H9 (cell line): ENCODE measurements at places on chromosomes 6 and 20. TPM values are rescaled to one million over a fixed set of nuclear protein-coding genes. Genes with fewer than 3 reads are reported as not detected.

GRCh38 chr6:75931011-75931680, 141.3 kb downstream of the IMPG1 start:
- DNase-seq: no peak

NR2E1 gene
- total RNA-seq: not detected in 2 replicates

DNA sequence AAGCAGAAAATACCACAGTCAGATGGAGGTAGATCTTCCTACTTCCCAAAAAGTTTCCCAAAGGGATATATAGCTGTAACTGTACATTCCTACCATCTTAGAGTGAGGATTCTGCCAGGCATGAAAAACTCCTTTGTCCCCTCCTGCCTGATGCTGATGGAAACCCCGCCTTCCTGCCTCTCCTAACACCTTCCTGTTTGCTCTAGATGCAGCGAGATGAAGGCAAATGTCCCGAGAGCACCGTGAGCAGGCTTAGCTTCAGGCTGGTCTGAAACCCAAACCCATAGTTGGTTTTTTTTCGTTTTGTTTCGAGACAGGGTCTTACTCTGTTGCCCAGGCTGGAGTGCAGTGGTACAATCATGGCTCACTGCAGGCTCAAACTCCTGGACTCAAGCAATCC, 55.6 kb downstream of the MYB start:
- no peak for DNase-seq

DNA sequence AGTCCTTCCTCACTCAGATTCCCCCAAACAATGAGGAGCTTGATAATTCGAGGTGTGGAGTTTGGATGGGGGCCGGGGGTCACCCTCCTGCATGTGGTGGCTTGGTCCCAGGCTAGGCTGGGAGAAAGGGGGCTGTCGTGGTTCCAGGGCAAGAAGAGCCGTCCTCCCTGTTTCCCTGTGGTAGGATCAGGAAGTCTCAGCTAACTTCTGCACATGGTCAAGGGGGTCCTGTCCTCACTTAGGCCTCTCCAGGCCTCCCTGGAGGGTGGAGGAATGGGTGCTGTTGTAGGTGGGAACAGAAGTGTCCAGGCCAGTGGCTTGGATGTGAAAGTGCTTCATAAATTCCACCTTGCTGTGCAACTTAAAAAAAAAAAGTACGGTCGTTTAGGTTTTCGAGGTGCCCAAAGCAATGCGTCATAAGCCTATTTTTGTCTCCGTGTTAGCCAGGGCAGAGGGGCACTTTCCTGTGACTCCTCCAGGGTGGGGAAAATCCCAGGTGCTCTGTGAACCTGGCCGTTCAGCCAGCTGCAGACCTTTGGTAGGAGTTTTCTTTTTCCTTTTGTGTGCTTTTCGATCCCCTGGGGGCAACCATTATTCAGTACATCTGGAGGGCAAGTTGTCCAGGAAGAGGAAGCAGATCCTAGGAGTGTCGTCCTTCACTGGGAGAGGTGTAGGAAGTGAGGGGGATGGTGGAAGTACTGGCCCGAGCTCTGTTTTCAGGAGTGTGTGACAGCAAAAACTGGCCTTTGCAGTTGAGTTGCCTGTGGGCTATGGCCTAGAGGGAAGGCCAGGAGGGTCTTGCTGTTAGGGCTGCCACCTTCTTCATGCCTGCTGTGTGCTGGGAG, 9.6 kb downstream of the IGF2R start:
- no peak for DNase-seq

DNA sequence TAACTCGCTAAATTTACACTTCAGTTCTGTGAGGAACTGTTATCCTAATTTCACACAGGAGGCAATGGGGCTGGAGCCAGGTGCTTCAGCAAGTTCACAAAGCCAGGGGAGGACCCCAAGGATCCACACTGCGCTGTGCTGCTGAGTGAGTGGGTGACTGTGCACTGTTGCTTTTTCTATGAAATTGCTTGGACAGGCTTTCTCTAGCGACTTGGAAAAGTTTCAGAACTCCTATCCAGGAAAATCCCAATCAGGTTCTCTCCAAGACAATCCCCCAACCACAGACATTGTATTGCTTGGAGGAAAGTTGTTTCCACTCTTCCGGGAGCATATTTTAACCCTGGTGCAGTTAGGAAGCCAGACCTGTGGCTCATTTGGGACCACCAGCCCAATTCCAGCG, 175.9 kb upstream of the CST7 start:
- DNase-seq: no peak

DNA sequence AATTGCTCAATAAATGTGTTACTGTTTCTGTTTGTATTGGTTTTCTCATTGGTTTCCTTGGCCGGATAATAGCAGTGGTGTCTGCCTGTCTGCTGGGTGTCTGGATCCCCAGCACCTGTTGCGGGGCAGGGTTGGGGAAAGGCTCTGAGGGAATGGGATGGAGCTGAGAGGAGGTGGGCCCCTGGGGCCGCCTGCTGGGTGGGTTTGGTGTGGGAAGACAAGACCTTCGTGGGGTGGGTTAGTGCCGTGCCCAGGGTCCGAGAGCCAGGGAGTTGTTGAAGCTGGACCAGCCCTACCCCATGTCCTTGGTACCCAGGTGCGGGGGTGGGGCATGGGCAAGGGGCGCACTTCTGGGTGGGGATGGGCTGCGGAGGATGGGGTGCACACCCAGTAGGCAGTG, 4.0 kb downstream of the SS18L1 start:
- no peak for DNase-seq

- no peak for DNase-seq
Observed at GRCh38 chr6:149924933-149925252, 2.0 kb upstream of the RAET1G start.

GRCh38 chr6:3449750-3450305, 7.0 kb downstream of the SLC22A23 start:
- no peak for DNase-seq

- DNase-seq: no peak
Observed at GRCh38 chr20:57805747-57806146, 95.9 kb upstream of the PMEPA1 start.

DNA sequence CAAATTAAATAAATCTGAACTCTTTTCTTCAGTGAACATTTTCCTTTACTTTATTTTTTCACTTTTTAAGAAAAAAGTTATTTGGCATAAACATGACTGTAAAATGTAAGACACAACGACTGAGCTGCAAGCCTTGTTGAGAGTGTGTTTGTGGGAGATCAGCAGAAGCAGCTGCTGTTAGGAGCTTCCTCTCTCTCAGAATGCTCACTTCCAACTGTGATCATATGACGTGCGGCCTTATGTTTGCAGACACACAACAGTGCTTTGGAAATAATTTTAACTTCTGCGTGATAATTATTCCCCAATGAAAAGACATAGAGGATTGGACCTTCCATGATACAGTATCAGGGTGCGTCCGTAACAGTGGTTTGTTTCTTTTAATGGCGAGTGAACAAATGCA, 104.0 kb downstream of the ARHGAP18 start:
- DNase-seq: no peak

GRCh38 chr20:21393816-21394519, 3.4 kb downstream of the NKX2-4 start:
- no peak for DNase-seq

LPA gene
- 0.13 and 0.15 TPM in 2 replicates for total RNA-seq

- no peak for DNase-seq
Observed at GRCh38 chr6:46380152-46380807, 111.0 kb downstream of the RCAN2 start.

DNA sequence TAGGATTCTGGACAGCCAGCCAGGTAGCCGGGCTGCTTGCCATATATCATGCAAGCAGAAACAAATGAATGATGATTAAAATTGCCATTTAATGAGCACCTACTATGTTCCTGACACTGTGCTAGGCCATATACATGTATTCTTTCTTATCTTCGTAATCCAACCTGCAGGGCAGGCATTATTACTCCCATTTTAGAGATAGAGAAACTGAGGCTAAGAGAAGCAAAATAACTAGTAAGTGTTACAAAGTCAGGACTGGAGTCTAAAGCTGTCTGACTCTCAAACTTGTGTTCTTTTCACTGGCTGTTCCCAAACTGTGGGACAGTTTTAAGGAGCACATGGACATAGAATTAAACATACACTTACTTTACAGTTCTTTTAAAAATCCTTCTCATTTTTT, 2.0 kb downstream of the CD40 start:
- DNase-seq: no peak

DNA sequence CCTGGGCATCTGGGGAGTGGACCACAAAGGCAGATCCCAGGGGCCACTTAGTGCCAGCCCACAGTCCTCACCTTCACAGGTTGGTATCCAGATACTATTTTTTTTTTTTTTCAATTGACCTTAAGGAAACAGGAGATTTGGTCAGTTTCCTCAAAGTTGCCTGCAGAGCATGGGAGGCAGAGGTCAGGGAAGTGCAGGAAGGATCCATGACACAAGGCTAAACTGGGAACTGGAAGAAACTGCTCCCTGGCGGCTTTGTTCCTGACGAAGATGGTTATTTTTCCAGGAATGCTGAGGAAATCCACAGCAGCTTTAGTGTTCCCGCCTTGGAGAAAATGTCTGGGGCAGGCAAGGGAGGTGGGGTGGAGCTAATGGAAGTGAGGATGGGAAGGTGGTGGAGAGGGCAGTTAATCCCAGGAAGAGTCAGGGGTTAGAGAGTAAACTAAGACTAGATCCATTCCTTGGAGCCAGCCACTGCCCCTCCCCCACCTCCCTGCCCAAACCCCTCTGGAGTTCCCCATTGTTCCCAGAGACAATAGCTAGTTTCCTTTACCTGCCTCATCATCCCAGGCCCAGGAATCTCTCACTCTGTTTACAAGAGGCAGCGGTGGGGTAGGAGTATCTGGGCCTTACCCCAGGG, 14.3 kb upstream of the MYMX start:
- peak; percentile 85 for DNase-seq

DNA sequence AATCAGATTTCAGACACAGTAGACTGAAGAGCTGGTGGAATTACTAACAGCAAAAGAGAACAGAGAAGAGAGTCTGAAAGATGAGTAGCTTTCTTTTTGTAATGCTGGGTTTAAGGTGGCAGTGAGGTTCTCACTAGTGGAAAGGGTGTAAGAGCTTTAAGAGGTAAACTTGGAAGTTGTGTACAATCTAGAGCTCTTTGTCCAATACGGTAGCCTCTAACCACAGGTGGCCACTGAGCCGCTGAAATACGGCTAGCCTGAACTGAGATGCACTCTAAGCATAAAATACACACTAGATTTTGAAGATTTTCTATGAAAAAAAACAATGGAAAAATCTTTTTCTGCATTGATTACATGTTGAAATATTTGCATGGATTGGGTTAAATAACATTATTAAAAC, 4.0 kb downstream of the ELOVL2 start:
- no peak for DNase-seq

PAX1 gene
- not detected in 2 replicates for total RNA-seq

DNA sequence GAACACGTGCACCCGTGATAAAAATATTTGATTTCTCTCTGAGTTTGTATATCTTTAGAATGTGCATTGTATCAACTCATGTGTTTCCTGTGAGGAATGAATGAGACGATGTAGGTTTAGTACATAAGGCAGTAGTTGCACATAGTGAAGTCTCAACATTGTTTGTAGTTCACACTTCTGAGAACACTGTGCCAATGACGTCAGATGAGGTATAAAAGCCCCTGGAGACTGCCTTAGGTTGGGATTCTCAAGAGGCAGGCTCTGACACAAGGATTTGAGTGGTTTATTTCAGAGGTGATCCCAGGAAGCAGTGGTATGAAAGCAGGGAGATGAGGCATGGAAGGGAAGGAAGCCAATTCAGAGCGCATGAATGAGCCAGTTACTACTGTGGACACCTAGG, 2.6 kb upstream of the NKAIN2 start:
- no peak for DNase-seq

KCNQ5 gene
- total RNA-seq: 0.07 and 0.15 TPM in 2 replicates

GRCh38 chr6:50369996-50370395, 320.3 kb upstream of the DEFB112 start:
- no peak for DNase-seq

GRCh38 chr6:41747256-41748101, at the start of gene PGC:
Gene PGC, minus strand, starts transcription at chr6:41747397. Its CDS starts 63 bp downstream, at chr6:41747334.
- no peak for DNase-seq

WFDC11 gene
- not detected in 2 replicates for total RNA-seq

GRCh38 chr6:17584241-17584803, 15.8 kb upstream of the FAM8A1 start:
- no peak for DNase-seq

- no peak for DNase-seq
Observed at GRCh38 chr6:38483526-38483925, 156.2 kb downstream of the BTBD9 start.

DNA sequence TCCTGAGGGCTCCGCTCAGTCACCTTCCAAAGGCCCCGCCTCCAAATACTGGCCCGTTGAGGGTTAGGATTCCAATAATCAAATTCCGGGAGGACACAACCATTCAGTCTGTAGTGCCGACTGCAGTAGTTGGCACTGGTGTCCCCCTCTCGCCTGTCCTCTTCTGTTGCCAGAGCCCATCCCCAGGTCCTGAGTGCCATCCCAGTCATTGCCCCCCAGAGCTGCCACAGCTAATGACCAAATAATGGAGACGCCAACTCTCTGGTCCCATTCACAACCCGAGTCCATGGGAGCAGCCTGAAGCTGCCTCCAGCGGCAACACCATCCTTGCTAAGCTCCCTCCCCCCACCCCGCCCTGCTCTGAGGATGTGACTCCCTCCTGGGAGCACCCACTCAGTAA, 115.9 kb downstream of the JPH2 start:
- no peak for DNase-seq

MBOAT1 gene
- 9.6 and 9.9 TPM in 2 replicates for total RNA-seq

DNA sequence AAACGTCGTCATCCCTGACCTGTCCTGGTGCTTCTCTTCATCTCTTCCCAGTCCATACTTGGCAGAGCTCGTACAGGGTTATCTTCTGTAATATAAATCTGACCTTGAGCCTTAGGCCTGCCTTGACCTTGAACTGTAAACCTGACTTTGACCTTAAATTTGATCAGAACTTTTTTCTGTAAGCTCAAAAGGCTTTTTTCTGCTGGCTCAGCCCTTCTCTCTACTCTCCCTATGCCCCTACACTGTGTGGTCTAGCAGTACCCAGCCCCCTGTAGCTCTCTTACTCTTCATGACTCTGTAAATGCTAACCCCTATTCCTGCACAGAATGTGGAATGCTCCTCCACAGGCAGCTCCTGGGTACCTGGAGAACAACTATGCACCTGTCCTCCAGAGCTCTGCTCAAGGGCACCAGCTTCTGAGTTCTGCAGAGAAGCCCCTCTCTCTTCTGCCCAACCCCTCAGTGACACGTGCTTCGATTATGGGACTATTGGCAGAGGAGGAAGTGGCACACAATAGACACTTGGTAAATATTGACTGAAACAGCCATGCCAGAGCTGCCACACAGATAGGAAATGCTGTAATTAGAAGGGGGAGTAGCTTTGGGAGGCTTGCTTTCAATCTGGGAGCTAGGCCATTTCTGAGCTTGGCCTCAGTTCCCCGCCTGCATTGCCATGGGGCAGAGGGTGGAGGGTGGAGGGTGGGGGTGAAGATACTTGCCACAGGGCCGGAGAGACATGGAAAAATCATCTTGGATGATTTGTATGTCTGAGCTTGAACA, 15.4 kb downstream of the SNPH start:
- DNase-seq: peak; percentile 10

EPPIN gene
- not detected in 2 replicates for total RNA-seq

- peak; percentile 67 for DNase-seq
Observed at GRCh38 chr6:18823782-18824386, 436.7 kb downstream of the RNF144B start.

GRCh38 chr6:70996106-70996505, 39.2 kb upstream of the B3GAT2 start:
- DNase-seq: no peak
